ENCODE measurements at places on chromosomes 13 and 19. TPM values are rescaled to one million over a fixed set of nuclear protein-coding genes. Genes with fewer than 3 reads are reported as not detected.
A peak's percentile ranks its signal among the peaks of the same experiment; 100 is the strongest.

Gene AZU1
- polyA plus RNA-seq, result 1.1 TPM

Gene TTYH1
- polyA plus RNA-seq, result 6.1 TPM

Gene BRSK1
- polyA plus RNA-seq, result 8.9 TPM

Gene TARM1
- not detected for polyA plus RNA-seq

Gene C13orf46
- 0.35 TPM for polyA plus RNA-seq

Gene KIR3DL2
- not detected for polyA plus RNA-seq

Gene ADPRHL1
- polyA plus RNA-seq, result 189 TPM

Gene PCSK4
- 0.68 TPM for polyA plus RNA-seq

Gene LMTK3
- polyA plus RNA-seq, result 0.28 TPM

DNA sequence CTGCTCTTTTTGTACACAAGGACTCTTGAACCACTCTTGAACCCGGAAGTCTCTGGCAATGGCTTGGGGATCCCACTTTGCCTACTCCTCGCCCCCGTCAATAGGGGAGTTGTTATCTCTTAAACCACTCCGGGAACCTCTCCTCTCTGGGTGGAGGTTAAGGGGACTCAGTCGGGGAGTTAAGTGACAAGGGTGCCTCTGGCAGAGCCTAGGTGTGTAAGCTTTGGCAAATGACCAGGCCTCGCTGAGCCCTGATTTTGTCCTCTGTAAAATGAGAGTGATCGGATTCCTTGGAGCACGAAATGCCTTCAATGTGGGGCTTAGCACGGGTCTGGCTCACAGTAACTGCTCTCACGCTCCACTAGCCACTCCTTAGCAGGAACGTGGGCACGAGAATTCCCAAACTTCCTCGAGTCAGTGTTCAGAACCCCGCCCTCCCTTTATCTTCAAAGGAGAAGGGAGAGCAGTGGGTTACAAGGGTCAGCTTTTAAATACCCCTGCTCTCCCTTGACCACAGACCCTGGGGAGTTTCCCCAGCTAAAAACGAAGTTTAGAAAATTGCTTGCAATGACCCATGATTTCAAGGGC lies 193.3 kb downstream of the KATNAL1 start:
- DNase-seq, result no peak

GRCh38 chr19:54248016-54248601 lies 5.5 kb upstream of the LILRA6 start:
- peak; percentile 52 for DNase-seq

GRCh38 chr19:52941941-52942385 lies 18.7 kb upstream of the ZNF888 start:
- DNase-seq, result peak; percentile 57

DNA sequence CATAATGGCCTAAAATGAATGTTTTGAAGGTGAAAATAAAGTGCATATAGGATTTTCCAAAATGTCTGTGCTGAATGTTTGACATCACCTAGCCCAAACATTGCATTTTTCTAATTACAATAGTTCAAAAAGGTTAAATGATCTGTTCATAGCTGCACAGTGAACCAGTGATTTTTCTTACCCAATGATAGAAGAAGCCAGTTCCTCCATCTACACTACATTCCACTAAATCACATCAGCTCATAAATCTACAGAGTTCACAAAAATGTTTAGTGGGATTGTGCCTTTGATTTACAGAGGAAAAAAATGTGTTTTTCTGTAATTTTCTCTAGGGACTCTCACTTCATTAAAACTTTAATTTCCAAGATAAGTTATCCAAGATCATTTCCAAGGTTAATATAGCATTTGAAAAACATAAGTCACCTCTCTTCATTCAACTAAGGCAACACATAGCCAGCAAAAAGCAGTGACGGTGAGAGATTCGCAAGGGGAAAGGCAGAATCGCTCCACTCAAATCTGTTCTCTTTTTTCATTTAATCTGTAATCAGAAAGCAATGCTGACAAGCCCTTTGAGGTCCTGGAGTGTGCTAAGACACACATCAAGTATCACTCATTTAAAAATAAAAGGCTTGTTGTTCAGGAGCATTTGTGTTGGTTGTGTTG lies 194.0 kb downstream of the FGF14 start:
- DNase-seq, result no peak

DNA sequence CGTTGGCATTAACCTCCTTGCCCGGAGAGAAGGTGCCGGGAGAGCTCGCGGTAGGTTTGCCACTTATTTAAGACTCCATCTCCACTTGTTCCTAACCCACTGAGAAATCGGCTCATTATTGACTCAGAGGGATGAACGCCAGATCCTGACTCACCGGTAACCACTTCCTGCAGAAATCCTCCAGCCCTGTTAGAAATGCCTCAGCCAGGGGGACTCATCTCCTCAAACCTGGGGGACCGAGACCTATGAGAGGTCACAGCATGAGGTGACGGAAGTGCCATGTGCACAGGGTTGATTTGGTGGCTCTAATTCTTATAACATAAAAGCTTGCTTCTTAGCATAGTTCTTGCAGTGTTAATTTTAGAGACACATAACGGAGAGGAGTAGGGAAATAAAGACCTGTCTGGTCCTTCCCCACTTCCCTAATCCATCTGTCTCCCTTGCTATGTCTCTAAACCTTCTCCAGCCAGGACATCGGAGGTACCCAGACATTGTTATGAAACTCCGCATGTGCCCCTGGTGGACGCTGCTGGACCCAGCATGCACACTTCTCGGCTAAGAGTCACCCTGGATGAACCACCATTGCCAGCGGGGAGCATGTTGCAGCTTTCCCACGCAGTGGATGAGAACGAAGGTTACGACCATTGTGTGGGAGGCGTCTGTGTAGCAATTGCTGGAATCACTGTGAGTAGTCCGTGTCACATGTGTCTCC lies 158.9 kb downstream of the EFNB2 start:
- DNase-seq, result peak; percentile 83

DNA sequence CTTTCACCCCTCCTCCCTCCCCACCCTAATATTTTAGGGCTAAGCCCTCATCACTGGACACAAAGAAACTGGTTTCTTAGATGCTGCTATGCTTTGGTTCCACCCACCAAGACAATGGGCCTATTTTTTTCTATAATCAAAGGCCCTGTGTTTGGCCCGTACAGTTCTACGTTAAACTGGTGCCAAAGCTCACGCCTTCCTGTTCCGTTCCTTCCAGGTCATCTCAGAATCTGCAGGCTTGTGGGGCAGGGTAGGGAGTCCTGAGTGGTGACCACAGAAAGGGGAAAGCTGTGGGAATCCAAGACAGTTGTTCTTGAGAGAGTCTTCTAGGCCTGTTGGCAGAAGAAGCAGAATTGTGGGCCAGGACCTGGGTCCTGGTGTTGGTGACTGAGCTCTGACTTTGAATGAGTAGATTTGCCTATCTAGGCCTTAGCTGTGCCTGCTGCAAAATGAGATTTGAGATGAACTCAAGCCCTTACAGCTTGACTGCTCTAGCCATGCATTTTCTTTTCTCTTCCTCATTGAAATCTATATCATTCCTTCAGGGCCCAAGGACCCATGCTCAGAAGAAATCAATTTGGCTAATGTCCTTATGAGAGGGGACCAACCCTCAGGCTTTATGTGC lies 19.1 kb upstream of the CXCL17 start:
- DNase-seq, result no peak

DNA sequence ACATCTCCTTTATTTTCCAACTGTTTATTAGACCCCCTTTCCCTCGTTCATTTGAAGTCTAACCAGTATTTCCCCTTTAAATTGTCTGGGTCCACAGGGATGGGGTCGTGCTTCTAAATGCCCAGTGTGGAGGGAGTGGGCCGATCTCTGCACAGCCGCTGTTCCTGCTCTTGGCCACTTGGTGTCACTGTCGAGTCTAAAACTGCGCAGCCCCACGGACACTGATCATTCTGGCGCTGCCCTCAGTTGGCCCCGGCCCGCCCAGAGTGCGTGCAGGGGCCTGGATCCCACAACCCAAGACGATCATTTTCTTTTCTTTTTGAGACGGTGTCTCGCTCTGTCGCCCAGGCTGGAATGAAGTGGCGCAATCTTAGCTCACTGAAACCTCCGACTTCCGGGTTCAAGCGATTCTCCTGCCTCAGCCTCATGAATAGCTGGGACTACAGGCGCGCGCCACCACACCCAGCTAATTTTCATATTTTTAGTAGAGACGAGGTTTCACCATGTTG lies 12.0 kb downstream of the WDR88 start:
- DNase-seq, result peak; percentile 84

- DNase-seq, result peak; percentile 3
Observed at GRCh38 chr13:46211116-46211482, 629 bp upstream of the LRRC63 start.

DNA sequence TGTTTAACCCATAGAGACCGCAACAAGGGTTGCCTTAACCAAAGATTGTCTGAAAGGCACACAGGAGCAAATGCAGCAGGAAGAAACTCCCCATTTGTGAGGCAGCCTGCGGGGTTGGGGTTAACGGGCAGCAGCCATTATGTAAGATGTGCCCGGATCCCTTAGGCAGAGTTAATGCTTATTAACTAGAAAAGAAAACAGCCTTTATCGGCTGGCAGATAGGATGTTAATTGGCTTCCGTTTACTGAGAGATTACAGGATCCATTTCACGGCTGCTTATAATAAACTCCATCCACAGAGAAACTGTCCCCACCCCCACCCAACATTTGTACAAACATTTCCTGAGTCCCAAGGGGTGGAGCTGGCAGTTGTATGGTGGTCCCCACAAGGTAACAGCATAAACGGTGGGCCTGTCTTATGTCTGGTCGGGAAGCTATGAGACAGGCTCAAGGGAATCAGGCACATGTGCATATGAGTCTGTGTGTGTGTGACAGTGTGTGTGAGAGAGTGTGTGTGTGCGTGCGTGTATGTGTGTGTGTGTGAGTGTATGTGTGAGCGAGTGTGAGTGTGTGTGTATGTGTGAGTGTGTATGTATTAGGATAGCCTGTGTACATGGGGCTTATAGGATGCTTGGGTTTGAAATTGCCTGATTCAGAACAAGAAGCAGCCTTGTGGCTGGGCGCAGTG lies 10.5 kb downstream of the SLC25A42 start:
- DNase-seq, result no peak

GRCh38 chr19:50486823-50487515 lies 10.3 kb upstream of the GARIN5A start:
- no peak for DNase-seq

DNA sequence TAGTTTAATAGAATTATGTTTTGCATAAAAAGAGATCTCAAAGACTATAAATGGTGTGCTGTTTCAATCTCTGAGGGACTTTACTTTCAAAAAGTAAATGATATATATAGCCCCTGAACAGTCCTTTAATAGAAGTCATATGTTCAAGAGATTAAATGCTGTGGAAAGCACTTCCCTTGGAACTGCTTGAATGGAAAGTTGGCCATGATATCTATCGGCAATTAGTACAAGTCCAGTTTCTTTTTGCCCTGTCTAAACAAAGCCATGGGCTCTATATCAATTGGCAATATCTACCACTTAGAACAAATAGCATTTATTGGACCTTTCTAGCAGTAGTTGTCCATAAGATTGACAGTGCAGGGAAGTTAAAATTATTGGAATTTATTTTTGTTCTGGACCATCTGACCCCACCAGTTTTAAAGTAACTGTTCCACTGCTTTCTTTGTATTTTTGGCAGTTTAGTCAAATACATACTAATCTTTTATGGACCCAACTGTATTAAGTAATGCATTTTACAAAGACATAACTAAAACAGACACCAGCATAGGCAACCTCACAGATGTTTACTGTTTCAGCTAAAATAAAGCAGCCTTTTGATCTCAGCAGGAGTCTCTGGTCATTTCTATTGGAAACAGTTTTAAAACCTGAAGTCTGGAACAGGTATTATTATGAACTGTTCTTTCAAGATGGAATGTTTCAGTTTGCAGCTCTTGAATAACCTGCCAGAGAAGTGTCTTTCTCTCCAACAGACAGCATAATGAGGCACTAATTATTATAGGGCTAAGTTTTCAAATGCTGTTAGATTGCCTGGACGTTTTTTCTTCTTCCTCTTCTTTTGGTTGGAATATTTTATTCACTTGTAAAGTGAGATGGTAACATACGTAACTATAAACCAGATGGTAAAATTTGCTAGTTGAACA lies 282.6 kb downstream of the DCLK1 start:
- peak; percentile 90 for DNase-seq

DNA sequence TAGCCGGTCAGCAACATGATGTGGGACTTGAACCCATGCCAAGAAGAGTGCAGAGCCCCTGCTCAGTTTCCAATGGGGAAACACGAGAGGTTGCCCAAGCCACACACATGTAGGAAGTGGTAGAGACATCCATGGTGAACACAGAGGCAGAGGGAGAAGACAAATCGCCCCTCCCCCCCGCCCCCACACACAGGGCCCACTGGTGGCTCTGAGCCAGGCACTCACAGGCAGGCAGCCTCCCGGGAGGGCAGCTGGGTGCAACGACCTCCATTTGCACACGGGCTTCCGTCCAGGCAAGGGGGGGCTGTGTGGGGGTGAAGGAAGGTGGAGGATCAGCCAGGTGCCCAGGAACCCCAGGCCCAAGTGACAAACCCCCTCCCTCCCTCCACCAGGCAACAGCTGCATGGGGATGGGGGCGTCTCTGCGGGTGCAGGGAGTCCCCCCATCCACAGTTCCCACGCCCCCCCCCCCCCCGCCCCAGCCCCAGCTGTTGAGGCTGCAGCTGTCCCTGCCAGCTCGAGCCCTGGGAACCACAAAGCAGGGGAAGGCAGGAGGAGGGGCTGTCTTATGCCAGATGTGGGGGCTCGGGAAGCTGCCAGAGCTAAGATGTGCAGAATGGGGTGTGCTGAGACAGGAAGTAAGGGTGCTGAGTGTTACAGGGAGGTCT lies 3.4 kb downstream of the NOTCH3 start:
- DNase-seq, result no peak

- no peak for DNase-seq
Observed at GRCh38 chr19:45865269-45865948, 1.3 kb downstream of the FOXA3 start.

GRCh38 chr19:17553256-17553655 lies 2.2 kb upstream of the COLGALT1 start:
- DNase-seq, result peak; percentile 90

DNA sequence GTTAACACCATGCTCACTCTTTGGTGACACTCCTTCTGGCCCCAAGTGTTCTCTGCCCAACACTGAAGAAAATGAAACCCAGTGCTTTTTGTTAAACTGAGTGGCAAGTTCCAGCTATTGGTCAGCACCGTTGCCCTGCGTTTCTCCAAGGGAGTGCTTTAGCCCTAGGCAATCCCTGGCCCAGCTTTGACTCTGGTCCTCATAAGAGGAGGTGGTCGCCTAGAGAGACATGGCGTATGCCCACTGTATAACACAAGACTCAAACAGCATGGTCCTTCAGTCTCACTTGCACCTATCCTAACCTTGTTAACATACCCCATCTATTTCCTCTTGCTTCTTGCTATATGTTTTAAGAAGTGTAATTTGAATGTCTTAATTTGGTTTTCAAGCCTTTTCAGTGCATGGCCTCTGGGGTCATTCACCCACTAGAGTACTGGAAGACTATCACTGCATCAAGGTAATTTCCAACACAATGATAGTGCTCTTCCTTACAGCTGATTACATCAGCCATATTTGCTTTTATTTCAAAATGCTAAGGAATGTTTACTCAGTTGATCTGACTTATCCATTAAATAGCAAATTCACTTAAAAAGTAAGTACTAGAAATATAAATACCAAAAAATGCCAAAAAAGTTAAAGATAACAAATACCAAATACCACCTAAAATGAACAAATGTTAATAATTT lies 190.5 kb upstream of the SOX21 start:
- no peak for DNase-seq
